Activated CD8-positive, alpha-beta memory T cell treated with anti-CD3 and anti-CD28 coated beads for 4 hours (primary cell): ENCODE measurements at places on chromosomes 6 and 20.

DNA sequence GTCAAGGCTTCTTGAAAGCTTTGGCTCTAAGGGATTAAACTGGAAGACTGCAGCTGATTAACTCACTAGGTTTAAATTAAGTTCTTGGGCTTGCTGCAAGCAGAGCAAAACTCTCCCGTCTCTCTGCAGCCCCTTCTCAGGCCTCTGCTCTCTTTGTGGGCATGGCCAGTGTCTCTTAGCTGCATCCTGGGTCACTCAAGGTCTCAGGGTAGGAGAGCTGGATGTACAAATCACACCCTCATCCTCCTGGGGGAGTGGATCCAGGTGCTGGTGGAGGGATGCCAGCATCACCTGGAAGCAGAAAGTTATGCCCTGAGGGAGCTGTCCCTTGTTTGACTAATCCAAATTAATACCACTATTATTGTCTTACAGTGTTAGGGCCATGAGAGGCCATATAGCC, 35.8 kb downstream of the GCM1 start:
- no peak for DNase-seq

GRCh38 chr20:38975539-38976120, 13.5 kb downstream of the DHX35 start:
- DNase-seq: no peak

- no peak for DNase-seq
Measured at GRCh38 chr20:63329331-63330083, 31.6 kb downstream of the CHRNA4 start.

GRCh38 chr20:12113468-12114371, 196.0 kb downstream of the BTBD3 start:
- DNase-seq: no peak

DNA sequence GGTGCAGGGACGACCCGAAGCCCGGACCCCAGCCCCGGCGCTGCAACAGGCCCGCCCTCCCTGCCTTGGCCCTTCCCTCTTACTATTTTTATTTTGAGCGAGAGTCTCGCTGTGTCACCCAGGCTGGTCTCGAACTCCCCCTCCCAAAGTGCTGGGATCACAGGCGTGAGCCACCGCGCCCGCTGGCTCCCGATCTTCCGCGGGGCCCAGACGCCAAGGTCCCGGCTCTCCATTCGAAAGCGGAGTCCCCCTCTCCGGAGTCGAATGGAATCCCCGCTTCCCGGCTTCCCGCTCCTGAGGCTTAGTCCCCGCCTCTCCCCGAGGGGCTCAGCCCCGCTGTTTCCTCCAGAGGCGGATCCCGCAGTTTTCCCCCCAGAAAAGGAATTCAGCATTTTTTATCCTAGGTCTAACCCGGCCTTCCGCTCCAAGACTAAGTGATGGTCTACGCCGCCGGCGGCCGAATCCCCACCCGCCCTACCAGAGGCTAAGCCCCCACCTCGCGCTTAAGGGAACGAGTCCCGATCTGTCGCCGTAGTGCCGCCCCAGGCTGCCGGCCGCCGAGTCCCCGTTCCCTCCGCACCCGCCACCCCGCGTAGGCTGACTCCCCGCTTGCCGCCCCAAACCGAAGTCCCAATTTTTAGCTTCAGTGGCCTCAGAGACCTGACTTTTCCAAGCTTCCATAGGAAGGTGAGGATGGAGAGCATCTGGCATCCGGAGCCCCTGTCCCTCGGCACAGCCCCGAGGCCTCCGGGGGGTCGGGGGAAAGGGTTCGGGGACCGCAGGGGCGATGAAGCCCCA, 11.5 kb upstream of the TMC2 start:
- DNase-seq: no peak

DNA sequence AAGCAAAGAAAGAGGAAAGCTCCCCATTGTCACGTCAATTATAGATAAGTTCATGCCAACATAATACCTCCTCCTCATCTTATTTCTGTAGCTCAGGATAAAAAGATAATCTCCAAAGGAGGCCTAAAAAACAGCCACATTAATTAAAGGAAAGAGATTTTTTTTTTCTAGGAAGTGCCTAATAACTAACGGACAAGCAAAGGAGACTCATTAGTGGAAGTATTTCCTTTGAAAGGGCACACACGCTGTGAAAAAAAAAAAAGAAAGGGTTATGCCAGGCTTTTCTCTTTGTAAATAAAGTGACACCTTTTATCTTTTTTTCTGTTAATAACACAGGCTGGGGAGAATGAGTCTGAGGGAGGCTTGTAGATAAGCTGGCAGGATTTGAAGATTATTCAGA, 55.7 kb downstream of the PCSK2 start:
- no peak for DNase-seq

DNA sequence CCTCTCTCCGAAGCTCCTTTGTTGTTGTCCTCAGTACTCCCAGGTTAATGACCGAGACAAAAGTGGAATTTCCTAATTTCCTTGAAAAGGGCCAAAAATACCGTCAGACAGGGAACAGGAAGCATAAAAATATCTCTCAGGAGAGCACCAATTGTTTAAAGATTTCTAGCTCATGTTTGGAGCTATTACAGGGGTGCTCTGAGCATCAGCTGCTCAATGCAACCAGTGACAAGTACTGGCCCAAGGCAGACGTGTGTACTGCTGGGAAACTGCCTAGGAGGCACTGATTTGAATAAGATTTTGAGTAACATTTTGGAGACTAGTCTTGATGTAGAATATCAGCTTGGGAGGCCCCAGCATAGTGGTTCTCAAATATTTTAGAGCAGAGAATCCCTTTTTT, 17.3 kb downstream of the LAMA4 start:
- no peak for DNase-seq

DNA sequence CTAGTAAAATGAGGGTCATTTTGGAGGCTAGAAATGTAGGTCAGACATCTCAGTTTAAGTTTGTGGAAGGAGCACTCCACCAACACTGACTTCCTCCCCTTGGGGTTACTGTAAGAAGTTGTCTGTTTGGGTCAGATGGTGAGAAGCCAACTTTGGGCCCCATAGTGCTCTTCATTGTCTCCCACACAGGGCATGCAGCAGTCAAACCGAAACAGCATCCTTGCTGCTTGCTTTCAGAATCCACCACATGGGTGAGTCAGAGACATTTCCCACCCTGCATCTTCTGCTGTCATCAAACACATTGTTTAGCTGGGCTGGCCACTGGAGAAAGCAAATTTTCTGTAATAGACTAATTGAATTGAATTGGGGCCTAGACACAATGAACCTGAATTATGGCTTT, 16.8 kb downstream of the IL17F start:
- no peak for DNase-seq

- no peak for DNase-seq
Measured at GRCh38 chr6:16004934-16005679, 123.8 kb upstream of the MYLIP start.

- no peak for DNase-seq
Measured at GRCh38 chr6:3746696-3747095, 4.8 kb downstream of the PXDC1 start.

DNA sequence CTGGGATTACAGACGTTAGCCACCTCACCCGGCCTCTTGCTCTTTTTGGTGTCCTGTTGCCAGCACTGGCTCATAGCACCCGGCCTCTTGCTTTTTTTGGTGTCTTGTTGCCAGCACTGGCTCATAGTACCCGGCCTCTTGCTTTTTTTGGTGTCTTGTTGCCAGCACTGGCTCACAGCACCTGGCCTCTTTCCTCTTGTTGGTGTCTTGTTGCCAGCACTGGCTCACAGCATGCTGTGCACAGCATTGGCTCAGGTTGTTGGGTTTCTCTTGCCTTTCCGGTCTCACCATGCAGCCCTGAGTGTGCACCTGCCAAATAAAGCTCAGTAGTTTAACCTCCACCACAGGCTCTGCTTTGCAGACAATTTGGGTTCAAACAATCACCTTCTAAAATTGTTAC, 208.2 kb downstream of the THBS2 start:
- DNase-seq: no peak

GRCh38 chr6:190596-191395, 101.5 kb upstream of the DUSP22 start:
- no peak for DNase-seq
